ENCODE measurements at places on chromosomes 1 and 21.

GRCh38 chr1:17108360-17108759, 10.9 kb downstream of the PADI2 start:
- no peak for DNase-seq

DNA sequence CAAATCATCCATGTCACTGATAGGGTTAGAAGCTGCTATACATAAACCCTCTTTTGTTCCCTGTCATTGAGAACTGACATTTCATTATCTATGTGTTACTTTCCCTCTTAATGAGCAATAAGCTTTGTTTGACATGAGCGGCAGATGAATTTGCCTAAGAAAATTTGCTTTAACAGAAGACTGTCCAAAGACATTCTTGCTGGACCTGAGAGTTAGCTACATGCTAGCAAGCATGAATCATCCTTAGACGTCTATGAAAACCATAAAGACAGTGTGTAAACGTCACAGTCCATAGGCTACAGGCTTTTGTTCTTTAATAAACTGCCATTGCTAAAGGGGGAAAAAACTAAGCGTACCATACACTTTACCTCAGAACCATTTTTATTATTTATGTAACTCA, 73.1 kb downstream of the TNFSF4 start:
- DNase-seq = no peak

GRCh38 chr1:99496067-99496466, 149.8 kb upstream of the PALMD start:
- DNase-seq = no peak

DNA sequence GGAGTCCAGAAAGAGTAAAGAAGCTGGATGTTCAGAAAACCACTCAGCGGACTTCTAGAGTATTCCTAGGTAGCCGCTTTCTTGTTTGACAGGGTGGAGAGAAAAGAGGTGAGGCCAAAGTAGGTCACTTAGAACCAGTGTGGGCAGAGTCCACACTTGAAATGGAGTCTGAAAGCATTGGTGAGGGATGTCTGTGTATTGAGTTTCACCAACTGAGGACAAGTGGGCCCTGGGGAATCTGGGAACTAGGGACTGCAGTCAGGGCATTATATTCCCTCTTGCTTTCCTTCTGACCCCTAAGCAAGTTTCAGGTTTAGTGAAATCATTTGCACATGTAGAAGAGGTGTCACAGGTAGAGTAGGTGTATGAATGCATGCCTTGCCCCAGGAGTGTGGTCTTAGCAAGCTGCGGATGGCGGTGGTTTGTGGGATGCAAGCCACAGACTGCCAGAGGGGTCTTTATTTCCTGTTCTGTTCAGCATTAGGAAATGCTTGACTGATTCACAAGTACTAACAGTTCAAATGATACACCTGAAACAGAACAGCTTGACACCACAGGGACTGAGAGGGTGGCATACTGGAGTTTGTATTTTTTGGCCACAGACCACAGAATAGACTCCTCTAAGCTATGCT, 1.1 kb upstream of the GNG12 start:
- DNase-seq = no peak

DNA sequence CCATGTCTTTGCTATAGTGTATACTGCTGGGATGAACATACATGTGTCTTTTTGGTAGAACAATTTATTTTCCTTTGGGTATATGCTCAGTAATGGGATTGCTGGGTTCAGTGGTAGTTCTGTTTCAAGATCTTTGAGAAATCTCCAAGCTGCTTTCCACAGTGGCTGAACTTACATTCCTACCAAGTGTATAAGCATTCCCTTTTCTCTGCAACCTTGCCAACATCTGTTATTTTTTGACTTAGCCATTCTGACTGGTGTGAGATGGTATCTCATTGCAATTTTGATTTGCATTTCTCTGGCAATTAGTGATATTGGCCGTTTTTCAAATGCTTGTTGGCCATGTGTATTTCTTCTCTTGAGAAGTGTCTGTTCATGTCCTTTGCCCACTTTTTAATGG, 37.5 kb upstream of the ANGPTL1 start:
- no peak for DNase-seq

DNA sequence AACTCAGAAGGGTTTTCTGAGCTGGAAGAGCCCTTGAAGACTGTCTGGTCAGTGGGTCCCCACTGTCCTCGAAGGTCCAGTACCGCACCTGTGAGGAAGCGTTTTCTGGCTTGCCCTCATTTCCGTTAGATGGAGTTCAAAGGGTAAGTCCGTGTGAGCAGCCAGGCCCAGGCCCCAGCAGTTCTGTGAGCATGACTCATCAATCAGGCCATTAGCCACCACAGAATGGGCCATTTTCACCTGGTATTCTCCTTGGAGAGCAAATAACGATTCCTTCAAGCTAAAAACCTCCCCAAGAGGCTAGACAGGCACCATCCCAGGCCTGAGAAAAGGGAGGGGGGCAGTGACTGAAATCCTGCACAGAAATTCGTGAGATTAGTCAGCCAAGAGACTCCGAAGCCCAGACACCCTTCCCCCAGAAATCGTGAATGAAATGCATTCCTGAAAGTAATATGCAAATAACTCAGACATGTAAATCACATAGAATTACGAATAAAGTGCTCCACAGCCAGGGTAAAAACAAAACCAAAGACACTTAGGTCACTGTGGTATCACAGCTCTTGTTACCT, 66.0 kb downstream of the BCAR3 start:
- DNase-seq = no peak

- DNase-seq = no peak
These were observed 103.6 kb upstream of the BACE2 start for GRCh38 chr21:41064334-41064791.

- DNase-seq = no peak
These were observed 71.5 kb downstream of the IFI44 start for GRCh38 chr1:78721136-78721535.

DNA sequence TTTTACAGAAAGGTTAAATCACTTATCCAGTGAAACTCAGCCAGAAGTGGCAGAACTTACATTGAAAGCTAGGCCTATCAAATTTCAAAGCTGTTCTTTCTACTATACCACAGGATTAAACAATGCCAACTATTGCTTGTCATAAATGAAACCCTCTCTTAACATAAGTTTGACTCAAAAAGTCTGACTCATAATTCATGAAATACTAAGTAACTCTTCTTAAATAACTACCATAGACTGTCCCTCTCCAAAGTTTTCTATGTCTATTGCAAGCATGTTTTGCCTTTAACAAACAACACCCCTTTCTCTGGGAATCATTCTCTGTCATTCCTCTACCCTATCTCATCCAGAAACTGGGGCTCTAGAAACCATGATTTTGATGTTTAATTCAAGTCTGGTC, 109.5 kb upstream of the UBE2U start:
- DNase-seq = no peak

- no peak for DNase-seq
These were observed 648.5 kb downstream of the LMO4 start for GRCh38 chr1:87977145-87977544.

DNA sequence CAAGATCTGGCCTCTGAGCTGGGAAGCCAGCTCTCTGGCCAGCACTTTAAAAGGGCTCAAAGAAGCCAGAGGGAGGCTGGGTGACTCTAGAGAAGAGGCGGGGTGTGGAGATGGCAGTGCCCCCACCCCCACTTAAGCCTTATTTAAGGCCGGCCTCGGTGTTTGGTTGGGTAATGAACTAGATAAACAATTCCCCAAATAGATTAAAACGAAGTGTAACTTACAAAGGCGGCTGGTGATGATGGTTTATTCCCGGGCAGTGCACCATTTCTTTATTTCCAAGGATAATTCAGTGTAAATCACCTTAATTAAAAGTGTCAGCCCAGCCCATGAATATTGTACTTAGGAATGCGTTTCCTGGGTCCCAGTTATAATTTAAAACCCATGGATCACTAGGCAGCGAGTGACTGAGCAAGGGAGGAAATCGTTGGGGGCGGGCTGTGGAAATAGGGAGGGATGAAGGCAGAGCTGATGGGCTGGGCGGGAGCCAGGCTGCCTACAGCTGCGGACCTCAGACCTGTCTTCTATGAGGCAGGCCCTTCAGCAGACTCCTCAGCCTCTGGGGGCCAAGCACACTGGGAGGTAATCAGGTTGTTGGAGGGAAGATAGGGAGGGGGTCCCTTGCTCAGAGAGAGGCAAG, 54.9 kb downstream of the TMEM53 start:
- no peak for DNase-seq

Data from spinal cord (tissue), 10 donors.